H7 (cell line): ENCODE measurements at places on chromosomes 1 and 21.
A peak's percentile ranks its signal among the peaks of the same experiment; 100 is the strongest.

- no peak for DNase-seq
Observed at GRCh38 chr1:219123036-219123435, 50.6 kb upstream of the LYPLAL1 start.

GRCh38 chr1:24767351-24767750 is 22.1 kb downstream of the CLIC4 start:
- DNase-seq: no peak

- DNase-seq: no peak
Observed at GRCh38 chr1:110675060-110675791, 486 bp upstream of the KCNA3 start.

DNA sequence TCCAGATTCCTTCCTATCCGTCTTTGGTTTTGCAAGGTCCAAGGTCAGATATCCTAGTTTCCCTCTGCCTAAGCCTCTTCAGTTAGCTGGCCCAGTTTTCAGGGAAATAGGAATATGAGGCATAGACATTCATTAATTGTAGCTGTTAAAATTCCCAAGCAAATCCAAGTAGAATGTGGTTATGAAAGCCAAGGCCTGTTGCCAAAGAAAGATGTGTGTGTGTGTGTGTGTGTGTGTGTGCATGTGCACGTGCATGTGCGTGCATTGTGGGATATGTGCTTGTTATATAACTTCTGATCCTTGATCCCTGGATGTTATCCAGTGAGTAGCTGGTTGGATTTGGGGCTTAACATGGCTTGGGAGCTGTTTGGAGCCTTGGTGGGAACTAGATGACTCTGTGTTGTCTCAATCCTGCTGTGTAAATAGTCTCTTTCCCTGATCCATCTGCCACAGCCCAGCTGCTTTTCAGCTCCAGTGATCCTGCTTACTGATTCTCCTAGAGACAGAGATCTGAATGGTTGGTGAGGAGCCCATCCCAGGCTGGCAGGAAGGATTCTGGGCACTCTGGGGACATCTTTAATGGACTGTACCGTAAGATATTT is 70.6 kb upstream of the GCLM start:
- no peak for DNase-seq

DNA sequence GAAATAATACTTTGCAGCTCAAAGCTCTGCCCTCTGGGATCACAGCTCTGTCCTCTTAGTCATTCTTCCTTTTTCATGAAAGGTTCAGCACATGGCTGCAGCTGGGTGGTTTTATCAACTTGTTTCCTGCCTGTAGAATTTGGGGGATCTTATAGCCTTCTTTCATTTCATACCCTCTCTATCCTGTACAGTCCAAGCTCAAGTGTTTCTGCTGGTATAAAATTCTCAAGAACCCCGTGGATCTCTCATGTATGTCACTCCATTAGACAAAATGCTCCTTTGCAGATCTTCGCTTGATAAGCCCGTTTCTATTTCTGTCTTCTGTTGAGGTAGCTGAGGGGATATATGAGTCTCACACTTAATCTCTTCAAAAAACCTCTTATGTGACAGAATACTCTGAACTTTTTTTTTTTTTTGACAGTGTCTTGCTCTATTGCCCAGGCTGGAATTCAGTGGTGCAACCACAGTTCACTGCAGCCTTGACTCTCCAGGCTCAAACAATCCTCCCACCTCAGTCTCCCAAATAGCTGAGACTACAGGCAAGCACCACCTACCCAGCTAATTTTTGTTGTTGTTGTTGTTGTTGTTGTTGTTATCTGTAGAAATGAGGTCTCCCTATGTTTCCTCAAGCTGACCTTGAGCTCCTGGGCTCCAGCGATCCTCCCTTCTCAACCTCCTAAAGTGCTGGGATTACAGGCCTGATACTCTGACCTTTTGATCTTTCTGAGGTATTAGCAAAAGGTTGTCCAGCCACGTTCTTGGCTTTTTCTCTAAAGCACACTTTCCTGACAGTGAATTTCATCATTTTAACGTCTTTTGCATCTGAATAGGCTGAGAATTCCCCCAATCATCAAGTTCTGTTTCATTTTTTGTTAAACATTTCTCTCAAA is 24.6 kb upstream of the COL9A2 start:
- DNase-seq: no peak

DNA sequence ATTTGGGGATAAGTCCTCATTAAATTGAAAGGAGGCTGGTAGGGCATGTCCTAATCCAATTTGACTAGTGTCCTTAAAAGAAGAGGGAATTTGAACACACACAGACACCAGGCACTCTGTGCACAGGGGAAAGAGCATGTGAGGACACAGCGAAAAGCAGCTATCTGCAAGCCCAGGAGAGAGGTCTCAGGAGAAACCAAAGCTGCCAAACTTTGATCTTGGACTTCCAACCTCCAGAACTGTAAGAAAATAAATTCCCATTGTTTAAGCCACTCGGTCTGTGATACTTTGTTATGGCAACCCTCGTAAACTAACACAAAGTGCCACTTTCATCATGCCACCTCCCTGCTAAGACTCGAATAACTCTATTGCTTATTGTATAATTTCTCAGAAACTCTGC is 13.8 kb downstream of the PLA2G4A start:
- DNase-seq: no peak

GRCh38 chr1:26281091-26281958 is 1.4 kb downstream of the SH3BGRL3 start:
- peak; percentile 54 for DNase-seq

GRCh38 chr1:234599617-234600417 is 10.2 kb downstream of the IRF2BP2 start:
- DNase-seq: peak; percentile 95

GRCh38 chr1:75724472-75725022 is at the start of gene ACADM:
Gene ACADM (plus strand): TSS chr1:75724709. CDS start chr1:75724788, 79 bp downstream.
- DNase-seq: peak; percentile 89

DNA sequence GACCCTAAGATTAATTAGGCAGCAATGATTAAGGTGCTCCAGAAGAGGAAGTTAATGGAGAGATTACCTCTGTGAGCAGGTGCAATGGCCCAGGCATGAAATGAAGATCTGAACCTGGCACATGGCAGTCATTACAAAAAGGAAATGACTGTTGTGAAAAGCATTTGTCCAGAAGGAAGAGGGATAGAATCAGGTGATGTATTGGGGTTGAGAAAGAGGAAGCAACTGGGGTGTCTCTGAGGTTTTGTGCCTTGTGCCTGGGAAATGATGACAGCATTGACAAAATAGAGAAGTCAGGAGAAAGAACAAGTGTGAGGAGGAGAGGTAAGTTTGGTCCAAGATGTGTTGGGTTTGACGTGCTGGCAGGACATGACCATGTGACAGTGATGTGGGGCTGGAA is 5.6 kb downstream of the CRCT1 start:
- no peak for DNase-seq

DNA sequence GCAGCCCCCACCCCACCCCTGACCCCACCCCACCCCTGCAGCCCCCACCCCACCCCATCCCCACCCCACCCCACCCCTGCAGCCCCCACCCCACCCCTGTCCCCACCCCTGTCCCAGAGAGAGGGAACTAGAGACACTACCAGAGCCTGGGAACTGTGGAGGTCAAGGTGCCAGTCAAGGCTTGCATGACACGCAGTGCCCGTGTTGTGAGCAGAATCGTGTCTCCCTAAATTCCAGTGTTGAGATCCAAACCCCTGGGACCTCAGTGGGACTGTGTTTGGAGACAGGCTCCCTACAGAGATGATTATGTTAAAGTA is 18.4 kb upstream of the SUMO3 start:
- peak; percentile 59 for DNase-seq

DNA sequence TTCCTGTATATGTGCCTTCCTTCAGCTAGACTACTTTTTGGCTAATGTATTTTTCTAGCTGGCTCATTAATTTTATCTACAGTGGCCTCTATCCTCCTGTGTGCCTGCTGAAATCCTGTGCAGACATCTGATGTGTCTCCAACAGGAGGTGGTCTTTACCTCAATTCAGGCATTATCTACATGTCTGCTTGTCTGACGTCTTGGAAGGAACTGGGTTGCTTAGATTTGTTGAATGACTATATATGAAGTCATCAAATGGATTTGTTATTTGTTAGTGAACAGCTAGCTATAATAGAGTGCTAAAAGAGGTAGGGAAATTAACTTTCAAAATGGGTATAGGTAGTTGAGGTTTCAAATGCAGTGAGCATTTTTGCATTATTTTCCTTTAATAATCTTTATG is 6.7 kb downstream of the RPL5 start:
- no peak for DNase-seq

- no peak for DNase-seq
Observed at GRCh38 chr1:65049941-65050713, 83.8 kb upstream of the JAK1 start.

GRCh38 chr1:2630498-2631135 is 2.2 kb downstream of the MMEL1 start:
- DNase-seq: no peak

- DNase-seq: no peak
Observed at GRCh38 chr1:59041646-59042277, 255.1 kb upstream of the FGGY start.

- DNase-seq: no peak
Observed at GRCh38 chr1:152621993-152622392, 910 bp downstream of the LCE3A start.

- no peak for DNase-seq
Observed at GRCh38 chr21:37849506-37850102, 66.7 kb downstream of the KCNJ6 start.

- no peak for DNase-seq
Observed at GRCh38 chr1:215523906-215524305, 43.2 kb upstream of the KCTD3 start.

DNA sequence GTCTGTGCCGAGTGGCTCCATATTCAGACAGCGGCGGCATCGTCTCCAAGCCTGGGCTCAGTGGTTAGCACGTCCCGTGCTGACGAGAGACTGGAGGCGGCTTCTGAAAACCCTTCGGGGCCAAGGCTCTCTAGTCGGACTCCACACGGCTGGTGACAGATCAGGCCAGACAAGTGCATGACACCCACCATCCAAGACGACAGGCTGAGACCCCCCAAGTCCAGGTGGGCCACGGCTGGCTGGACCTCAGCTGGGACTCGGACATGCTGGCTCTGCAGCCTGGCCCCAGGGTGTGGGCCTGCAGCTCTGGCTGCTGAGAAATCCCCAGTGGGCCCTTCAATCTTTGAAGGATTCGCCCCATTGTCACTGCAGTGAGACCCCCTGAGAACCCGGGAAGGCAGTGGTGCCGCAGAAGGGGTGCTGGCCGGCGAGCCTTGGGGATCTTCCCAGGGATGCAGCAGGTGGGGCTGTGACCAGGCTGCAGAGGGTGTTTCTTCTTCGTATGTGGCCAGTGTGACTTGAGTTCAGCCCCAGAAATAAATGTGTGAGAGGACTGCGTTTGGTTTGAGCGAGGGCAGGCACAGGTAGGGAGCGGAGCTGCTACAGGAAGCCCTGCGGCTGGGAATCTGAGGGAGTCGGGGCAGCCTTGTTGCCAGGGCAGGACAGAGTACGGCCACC is 15.9 kb upstream of the SLC19A1 start:
- DNase-seq: peak; percentile 47

DNA sequence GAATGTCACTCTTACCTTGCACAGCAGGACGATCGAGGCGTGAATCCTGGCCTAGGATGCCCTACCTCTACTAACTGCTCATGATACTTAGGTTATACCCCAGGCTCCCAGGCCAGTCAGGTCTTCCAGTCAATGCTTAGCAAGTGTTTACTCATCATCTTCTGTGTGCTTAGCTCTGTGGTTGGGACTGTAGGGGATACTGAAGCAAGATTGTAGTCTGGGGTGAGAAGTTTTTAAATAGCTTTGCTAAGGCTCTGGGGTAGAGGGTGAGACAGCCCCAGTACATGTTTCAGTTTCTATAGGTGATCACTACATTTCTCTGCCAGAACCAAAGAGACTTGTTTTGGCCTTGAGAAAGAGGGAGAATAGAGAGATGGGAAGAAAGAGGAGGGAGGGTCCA is 250.8 kb upstream of the KIAA0040 start:
- DNase-seq: no peak

- no peak for DNase-seq
Observed at GRCh38 chr1:8257621-8258020, 60.3 kb upstream of the SLC45A1 start.

DNA sequence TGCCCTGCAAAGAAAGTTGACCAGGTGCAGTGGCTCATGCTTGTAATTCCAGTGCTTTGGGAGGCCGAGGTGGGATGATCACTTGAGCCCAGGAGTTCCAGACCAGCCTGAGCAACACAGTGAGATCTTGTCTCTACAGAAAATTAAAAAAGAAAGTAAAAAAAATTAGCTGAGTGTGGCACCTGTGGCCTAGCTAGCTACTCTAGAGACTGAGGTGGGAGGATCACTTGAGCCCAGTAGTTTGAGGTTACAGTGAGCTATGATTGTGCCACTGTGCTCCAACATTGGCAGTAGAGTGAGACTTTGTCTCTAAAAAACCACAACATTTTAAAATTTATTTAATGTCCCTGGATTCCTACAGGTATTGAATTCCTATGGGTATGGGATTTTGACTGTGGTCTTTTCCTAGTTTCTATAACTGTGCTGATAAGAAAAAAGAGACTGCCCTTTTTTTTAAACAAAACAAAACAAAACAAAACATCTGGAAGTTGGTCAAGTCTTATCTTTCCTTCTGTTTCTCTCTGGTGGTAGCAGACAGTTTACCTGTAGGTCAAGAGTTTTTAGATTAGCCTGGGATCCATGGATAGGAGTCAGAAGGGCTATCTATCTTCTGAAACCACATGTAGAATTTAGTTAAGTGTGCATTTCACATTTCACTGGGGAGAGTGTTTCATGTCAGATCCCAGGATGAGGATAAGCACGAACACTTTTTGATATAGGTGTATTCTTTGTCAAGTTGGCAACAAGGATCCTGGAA is 18.8 kb downstream of the UCK2 start:
- no peak for DNase-seq

DNA sequence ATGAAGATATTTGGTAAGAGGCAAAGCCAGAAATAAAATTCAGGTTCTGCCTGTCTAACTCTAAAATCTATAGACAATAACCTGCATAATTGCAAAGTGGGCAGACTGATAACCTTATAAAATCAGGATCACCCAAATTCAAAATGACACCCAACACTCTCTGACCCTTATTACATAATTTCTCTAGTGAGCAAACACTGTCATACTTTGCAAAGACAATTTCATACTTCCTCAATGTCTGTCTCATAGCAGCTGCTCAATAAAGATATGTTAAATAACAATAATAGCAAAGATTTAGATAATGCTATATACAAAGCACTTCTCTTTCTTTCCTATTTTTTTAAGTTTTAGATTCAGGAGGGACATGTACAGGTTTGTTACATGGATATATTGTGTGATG is 118.5 kb downstream of the UCHL5 start:
- DNase-seq: no peak

DNA sequence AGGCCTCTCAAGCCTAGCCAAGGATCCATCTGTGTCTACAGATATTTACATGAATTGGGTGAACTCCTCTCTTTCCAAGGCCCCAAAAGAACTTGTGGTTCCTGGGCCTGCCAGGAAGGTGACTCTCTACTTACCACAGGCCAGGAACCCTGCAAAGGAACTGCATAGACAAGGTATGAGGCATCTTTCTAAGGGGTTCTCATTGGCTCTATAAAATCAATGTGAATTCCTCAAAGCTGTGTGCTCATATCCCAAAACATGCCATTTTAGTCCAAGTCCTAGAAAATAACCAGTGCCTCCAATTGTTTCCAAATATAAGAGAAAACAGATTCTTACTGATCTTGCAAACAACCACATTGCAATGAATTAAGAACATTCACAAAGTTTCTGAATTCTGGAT is 39.9 kb upstream of the RGL1 start:
- DNase-seq: no peak

GRCh38 chr1:205977402-205978014 is 25.7 kb downstream of the RAB7B start:
- peak; percentile 88 for DNase-seq
